ENCODE measurements at places on chromosomes 4 and X. TPM values are rescaled to one million over a fixed set of nuclear protein-coding genes. Genes with fewer than 3 reads are reported as not detected.

The SH3BP2 gene
- 6.4 TPM for total RNA-seq

The CXorf38 gene
- 29.1 TPM for total RNA-seq

GRCh38 chr4:146790515-146790914, 151.8 kb downstream of the POU4F2 start:
- no peaks in the 10 kb centered on the region for H3K36me3 ChIP-seq
- no peak overlapping the region for H3K4me3 ChIP-seq
- no peaks in the 10 kb centered on the region for H3K27me3 ChIP-seq
- no peaks in the 10 kb centered on the region for H3K4me1 ChIP-seq

- DNase-seq, result no peak
- H3K27ac ChIP-seq, result no peak overlapping the region
- no peaks in the 10 kb centered on the region for H3K36me3 ChIP-seq
- no peaks in the 10 kb centered on the region for H3K27me3 ChIP-seq
- H3K4me3 ChIP-seq, result no peak overlapping the region
These were observed 5.8 kb downstream of the TIFA start for GRCh38 chr4:112279882-112280315.

DNA sequence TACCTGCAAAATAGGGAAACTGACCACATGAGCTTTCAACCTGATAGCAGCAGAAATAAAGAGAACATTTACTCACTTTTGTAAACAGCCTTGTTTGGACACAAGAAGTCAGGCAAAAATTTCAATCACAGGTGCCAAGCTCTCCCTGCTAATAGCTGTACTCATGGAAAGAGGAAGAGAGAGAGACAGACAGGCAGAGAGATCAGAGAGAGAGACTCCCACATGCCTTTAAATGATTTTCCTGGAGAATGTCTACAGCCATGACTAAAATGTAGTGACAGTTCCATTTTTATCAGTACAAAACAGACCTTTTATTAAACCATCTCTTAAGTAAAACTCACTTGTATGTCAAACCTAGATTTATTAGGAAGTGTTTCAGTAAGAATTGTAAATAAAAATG, 752.9 kb downstream of the TRAM1L1 start:
- H3K4me3 ChIP-seq, result no peak overlapping the region
- no peak overlapping the region for H3K27ac ChIP-seq
- H3K36me3 ChIP-seq, result no peaks in the 10 kb centered on the region
- no peak for DNase-seq

The ESX1 gene
- not detected for total RNA-seq

- peaks cover 5% of the 10 kb centered on the region for H3K36me3 ChIP-seq
- H3K27me3 ChIP-seq, result no peaks in the 10 kb centered on the region
- H3K4me1 ChIP-seq, result no peaks in the 10 kb centered on the region
These were observed 709.7 kb downstream of the DMD start for GRCh38 chrX:32501606-32502005.

The TRIML2 gene
- total RNA-seq, result not detected

- no peaks in the 10 kb centered on the region for H3K36me3 ChIP-seq
- peaks cover 3% of the 10 kb centered on the region for H3K4me1 ChIP-seq
- H3K4me3 ChIP-seq, result no peak overlapping the region
- no peaks in the 10 kb centered on the region for H3K27me3 ChIP-seq
These were observed 42.4 kb upstream of the GAB1 start for GRCh38 chr4:143294310-143294709.

DNA sequence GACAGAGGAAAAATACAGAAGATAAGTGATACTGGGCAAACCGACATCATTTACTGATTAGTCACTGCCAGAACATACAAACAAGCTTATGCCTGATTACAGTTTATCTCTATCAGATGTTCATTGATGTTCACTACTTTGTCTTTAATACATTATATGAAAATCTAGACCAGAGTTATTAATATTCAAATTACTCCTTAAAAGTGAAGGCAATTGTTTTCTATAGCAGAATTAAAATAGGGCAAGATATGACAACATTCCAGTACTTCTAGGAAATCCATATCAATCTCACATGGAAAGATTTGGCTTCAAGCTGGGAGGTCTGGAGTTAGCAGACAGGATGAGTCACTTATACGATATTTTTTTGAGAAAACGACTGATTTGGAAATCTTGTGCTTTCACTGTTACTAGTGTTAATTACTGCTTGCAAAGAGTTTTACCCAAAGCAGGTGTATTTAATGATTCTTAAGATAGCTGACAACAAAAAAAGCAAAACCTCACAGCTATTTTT, 31.8 kb downstream of the HPGD start:
- H3K36me3 ChIP-seq, result no peaks in the 10 kb centered on the region
- H3K27ac ChIP-seq, result no peak overlapping the region
- H3K27me3 ChIP-seq, result no peaks in the 10 kb centered on the region

The OPRPN gene
- total RNA-seq, result not detected

Data from uterus (tissue), 4 donors.